ENCODE measurements at places on chromosomes 7 and 10. TPM values are rescaled to one million over a fixed set of nuclear protein-coding genes. Genes with fewer than 3 reads are reported as not detected.

DNA sequence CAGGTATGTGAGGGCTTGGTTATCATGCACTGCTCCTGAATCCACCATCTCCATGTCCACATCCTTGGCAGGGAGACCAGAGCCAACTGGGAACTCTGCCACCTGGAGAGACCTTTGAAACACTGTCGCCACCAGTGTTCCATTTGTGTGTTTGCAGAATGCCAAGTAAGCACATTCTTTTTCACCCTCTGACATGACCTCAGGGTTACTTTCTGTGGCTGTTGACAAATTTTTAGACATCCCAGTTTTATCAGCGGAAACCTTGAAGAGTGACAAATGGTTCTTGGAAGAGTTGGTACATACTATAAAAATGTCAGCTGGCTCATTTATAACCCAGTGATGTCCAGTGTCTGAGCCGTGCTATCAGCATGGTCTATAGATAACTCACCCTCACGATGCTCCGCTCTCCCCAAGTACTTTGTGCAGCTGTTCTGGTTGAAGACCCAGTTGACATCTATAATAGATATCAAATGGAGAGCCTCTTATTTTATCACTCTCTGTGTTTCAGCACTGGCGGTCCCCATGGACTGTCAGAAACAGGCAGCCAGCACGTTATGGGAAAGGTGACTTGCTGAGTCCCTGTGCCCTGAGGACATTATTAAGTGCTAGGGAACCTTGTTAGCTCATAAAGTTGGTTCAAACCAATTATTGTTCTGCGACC, 563.1 kb upstream of the GALNT17 start:
- no peaks in the 10 kb centered on the region for H3K27me3 ChIP-seq
- no peak overlapping the region for H3K4me3 ChIP-seq
- H3K36me3 ChIP-seq, result no peaks in the 10 kb centered on the region
- peak; percentile 52 for DNase-seq
- H3K4me1 ChIP-seq, result peaks cover 28% of the 10 kb centered on the region
- H3K27ac ChIP-seq, result no peak overlapping the region

Gene CEP41
- 14.3 TPM for total RNA-seq

DNA sequence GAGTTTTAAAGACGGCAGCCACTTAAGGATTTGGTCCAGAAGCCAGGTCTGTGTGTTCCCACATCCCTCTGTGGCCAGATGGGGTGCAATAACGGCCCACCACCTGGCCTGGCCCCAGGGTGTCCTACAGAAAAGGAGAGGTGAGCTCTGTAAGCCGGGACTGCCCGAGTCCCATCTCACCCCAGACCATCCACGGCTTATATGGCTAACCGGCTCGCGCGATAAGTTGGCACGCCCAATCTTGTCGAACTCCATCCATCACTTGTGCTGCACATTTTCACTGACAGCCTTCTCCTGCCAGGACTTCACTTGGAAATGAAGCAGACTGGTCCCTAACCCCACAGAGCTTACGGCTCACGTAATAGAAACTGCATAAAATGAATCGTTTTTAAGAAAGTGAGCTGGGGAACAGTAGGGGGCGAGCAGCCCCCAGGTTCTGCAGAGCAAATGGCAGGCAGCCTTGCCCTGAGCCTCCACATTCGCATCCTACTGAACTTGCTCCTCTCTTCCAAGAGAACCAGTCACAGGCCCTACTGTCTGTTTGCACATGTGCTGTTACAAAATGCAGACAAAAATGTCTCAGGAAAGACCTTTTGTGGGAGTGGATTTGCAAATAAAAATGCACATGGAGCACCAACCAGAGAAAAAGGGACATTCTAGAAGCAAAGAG, 98.2 kb downstream of the TNS3 start:
- H3K27ac ChIP-seq, result peak overlapping the region; percentile 54
- peak; percentile 35 for DNase-seq
- no peaks in the 10 kb centered on the region for H3K27me3 ChIP-seq

- DNase-seq, result no peak
- no peak overlapping the region for H3K27ac ChIP-seq
- no peaks in the 10 kb centered on the region for H3K27me3 ChIP-seq
- no peaks in the 10 kb centered on the region for H3K4me1 ChIP-seq
Measured at GRCh38 chr10:75353183-75353582, 48.4 kb downstream of the ZNF503 start.

Gene WNT8B
- total RNA-seq, result 0.14 TPM

GRCh38 chr10:8051109-8051821, 3.2 kb upstream of the GATA3 start:
- H3K4me1 ChIP-seq, result peaks cover 17% of the 10 kb centered on the region
- no peak for DNase-seq
- H3K36me3 ChIP-seq, result no peaks in the 10 kb centered on the region
- H3K27me3 ChIP-seq, result no peaks in the 10 kb centered on the region
- H3K27ac ChIP-seq, result no peak overlapping the region

All from Caco-2 (cell line).